ENCODE measurements at places on chromosomes 11 and 22.

DNA sequence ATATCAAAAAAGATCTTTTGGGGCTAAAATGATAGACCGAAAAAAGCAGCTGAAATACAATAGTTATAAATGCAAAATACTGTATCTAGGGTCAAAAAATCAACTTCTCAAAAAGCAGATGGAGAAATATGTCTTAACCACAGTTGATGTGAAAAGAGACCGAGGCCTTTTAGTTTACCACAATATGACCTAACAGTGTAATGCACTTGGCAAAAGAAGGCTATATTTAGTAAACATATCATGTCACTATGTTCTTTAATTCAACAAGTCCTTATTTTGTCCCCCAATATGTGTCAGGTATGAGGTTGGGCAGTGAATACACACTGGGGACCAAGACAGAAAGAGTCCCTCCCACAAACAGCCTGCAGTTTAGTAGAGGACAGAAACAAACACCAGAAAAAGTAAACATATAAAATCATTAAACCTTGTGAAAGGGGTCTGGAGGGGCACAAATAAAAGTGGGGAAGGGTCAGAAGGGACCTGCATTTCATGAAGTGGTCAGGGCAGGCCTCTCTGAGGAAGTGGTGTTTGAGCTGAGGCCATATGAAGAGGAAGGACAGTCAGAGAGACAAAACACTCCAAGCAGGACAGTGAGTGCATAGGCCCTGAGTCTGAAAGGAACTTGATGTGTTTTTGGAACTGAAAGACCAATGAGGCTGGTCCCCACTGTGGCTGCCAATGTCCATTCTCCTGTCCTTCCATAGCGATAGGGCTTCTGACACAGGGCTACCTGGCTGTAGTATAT lies 53.4 kb downstream of the LIF start:
- DNase-seq = no peak

- peak; percentile 76 for DNase-seq
Measured at GRCh38 chr11:94151903-94152677, 23.4 kb downstream of the PANX1 start.

DNA sequence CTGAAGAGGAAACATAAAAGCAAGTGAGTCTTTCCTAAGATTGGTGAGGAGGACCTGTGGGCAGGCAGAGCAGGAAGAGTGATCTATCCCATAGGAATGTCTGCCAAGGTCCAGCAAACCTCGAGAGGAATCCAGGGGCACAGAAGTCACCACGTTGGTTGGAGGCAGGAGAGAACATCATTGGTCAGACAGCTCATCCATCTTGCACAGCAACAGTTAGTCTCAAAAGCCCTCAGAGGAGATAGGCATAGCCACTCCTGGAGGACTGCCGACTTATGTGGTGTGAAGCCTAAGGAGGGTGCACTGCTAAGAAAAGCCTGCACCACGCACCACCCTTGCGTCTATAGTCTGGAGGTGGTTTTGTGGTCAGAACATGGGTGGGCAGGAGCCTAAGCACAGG lies 109.1 kb downstream of the RASSF10 start:
- DNase-seq = peak; percentile 100

DNA sequence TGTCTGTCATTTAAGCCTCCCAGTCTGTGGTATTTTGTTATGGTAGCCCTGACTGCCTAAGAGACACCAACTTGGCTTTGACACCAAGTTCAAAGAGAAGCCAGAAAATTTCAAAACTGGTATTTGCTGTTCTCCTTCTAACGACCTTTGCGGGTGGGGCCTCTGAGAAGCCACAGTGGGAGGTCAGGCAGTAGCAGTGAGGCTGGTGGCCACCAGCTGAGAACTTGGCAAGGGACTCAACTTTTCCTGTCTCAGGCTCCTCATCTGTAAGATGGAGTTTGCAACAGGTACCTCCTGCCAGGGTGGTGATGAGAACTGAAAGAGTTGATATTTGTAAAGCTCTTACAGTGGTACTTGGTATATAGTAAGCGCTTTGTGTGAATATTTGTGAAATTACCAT lies 183.4 kb downstream of the BCR start:
- no peak for DNase-seq

DNA sequence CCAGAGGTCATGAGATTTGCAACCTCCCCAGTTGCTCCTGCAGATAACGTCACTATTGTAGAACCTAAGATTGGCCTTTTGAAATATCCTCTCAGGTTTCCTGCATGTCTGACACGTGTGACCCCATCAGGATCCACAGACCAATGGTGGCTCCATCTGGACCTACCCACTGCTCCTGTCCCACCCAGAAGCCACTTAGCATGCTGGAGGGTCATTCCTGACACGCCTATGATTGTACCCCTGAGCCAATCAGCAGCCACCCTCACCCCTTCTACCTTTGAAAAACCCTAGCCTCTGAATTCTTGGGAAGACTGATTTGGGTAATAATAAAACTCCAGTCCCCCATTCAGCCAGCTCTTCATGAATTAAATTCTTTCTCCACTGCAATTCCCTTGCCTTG lies 20.1 kb upstream of the NARS2 start:
- no peak for DNase-seq

DNA sequence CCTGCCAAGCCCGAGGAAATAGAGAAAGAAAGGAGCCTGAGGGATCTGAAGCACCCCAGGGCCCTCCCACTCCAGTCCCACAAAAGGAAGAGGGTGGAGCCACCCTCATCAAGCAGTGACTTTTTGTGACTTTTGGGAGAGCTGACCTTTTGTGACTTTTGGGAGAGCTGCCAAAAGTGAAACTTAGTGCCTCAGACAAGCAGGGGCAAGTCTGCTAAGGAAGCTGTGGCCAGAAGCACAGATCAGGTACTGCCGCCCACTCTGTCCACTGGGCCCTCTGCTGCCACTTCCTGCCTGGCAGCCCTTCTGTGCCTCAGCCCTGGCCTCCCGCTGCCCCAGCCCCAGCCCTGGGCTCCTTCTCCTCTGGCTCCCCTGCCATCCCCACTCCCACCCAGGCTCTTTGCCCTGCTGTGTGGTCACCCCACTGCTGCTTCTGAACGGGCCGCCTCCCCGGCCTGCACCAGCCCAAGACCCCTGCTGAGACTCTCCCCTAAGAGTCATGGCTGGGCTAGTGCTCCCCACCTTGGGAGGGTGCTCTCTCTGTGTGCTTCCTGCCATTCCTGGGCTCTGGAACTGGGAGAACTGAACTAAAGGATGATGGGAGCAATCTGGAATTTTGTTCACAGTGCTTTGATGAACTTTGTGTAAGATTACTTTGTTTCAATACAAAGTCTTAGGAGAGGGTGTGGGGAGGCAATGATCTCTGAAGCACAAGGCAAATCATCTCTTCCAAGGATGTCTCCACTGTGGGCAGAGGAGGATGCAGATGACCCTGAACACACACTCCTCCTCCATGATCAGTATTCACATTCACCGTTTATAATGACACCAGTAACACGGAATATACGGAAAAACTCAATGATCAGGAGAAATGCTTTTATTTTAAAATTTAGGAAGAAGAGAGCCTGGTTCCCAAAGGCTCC lies at the start of gene APOBEC3H:
Gene APOBEC3H, plus strand, starts transcription at position 147 of the 923 bp plus-strand sequence. CDS start 3,035 bp downstream, outside the sequence.
- no peak for DNase-seq
